ENCODE measurements at places on chromosomes 1 and 21.

GRCh38 chr1:8674912-8675311 lies 142.5 kb downstream of the RERE start:
- no peak for DNase-seq

DNA sequence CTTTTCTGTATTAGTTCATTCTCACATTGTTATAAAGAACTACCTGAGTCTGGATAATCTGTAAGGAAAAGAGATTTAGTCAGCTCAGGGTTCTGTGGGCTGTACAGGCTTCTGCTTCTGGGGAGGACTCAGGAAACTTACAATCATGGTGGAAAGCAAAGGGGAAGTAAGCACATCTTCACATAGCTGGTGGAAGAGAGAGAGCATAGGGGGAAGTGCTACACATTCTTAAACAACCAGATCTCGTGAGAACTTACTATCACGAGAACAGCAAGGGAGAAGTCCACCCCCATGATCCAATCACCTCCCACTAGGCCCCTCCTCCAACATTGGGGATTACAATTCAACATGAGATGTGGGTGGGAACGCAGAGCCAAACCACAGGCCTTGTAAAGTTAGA lies 37.9 kb upstream of the AHCTF1 start:
- DNase-seq, result no peak

DNA sequence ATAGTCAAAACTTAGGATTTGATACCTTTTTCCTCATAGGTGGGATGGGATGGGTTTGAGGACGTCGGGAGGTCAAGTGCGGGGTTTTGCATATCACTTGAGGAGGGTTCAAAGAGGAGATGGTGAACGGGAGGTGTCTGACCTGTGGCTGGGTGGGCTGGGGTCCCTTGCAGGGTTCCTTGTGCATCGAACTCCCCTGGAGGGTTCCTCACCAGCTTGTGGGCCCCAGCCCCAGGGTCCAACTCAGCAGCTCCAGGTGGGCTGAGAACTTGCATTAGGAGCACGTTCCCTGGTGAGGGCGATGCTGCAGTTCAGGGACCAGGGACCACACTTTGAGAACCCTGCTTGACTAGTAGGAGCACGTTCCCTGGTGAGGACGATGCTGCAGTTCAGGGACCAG lies 23.2 kb downstream of the TRPM2 start:
- no peak for DNase-seq

- DNase-seq, result no peak
Observed at GRCh38 chr1:117171900-117172511, 38.7 kb downstream of the VTCN1 start.

GRCh38 chr1:247487057-247487456 lies 29.2 kb upstream of the OR2B11 start:
- peak; percentile 19 for DNase-seq

GRCh38 chr1:33875862-33876261 lies 12.0 kb downstream of the HMGB4 start:
- DNase-seq, result no peak

GRCh38 chr1:49197081-49197480 lies 420.4 kb upstream of the BEND5 start:
- DNase-seq, result peak; percentile 60

- no peak for DNase-seq
Observed at GRCh38 chr1:209012443-209013196, 570.9 kb upstream of the CAMK1G start.

DNA sequence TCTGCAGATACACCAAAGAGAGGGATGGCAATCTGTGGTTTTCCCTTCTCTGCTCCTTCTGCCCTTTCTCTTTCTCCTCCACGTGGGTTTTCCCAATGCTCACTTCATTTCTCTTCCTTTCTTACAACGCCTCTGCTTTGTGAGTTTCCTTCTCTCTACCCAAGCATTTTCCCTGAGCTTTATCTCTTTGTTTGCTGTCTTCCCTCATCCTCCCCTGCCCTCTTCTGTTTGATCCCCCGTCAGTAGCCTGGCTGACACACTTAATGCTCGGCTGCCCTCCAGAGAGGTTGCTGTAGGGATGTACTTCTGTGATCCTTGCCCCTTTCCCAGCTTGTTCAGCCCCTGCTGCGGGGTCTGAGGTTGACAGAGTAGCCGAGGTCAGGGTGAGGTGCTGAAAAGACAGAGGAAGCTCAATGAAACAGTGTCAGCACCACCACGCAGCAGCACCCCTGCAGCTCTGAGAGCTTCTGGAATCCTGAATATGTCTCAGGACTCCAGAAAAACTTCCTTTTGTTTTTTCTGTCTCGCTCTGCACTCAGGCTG lies 6.0 kb downstream of the EDARADD start:
- no peak for DNase-seq

- no peak for DNase-seq
Observed at GRCh38 chr1:194353121-194353520, 1166.7 kb upstream of the B3GALT2 start.

GRCh38 chr1:214417545-214418210 lies 133.7 kb downstream of the PTPN14 start:
- DNase-seq, result peak; percentile 64

DNA sequence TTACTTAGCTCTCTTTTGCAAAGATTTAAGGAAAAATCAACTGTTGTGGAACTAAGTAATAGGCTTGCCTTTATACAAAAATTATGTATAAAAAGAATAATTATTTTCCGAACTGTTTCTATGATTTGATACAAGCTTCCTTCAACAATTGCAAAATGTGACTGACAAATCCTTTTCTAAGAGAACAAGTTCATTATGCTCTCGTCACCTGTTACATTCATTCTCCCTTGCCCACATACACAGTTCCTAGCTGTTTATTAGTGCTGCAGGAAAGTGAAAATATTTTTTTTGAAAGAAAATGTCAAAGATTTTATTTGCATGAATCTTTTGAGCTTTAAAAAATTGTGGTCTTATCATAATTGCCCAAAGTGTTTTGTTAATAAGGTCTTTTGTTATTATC lies 466.2 kb downstream of the USP25 start:
- no peak for DNase-seq

DNA sequence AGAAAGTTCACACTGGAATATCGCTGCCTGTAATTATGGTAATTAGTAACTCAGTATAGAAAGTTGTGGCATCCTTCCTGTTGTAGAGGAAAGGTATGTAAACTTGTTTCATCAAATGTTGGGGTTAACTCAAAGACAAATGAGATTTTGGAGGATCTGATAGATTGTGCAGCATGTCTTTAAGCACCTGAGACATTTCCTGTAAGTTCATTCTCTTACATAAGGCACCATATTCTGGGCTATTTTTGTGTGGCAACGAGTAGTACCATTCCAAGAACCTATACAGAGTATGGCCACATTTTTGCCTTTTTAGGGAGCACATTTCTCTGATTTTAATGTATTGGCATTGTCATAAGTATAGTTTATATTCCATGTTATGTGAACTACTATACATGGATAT lies 88.8 kb downstream of the CDC14A start:
- DNase-seq, result no peak

- no peak for DNase-seq
Observed at GRCh38 chr21:44657635-44658540, at the start of gene KRTAP12-3. Gene KRTAP12-3, plus strand, starts transcription at chr21:44657932. Its CDS starts 48 bp downstream, at chr21:44657980.

GRCh38 chr1:26164861-26165842 lies 3.6 kb downstream of the C1orf232 start:
- no peak for DNase-seq

DNA sequence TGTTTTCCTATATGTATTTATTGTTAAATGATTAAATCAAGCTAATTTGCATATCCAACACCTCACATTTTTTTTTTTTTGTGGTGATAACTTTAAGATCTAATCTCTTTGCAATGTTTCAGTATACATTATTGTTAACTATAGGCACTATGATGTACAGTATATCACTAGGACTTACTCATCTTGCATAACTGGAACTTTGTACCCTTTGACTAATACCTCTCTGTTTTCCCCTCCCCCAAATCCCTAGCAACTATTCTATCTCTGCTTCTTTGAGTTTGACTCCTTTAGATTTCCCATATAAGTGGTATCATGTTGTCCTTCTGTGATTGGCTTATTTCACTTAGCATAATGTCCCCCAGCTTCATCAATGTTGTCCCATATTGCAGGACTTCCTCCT lies 9.7 kb upstream of the C1orf53 start:
- no peak for DNase-seq

- no peak for DNase-seq
Observed at GRCh38 chr1:244858357-244858756, 6.0 kb downstream of the HNRNPU start.

DNA sequence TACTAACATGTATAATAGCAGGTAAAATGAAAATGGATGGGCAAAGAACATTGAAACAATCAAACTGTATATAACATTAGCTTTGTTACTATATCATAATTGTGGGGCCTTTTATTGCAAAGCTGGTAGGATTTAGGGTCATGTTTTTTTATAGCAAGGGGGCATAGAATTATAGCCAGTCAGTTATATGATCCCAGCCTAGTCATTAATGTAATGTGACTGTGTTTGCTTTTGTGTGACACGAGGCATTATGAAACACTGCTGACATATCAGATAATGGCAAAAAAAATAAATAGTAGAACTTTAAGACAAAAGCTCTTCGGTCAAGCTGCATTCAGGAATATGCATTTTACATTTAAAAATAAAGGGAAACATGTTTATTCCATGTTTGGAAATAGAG lies 81.3 kb upstream of the ZNF281 start:
- DNase-seq, result no peak

DNA sequence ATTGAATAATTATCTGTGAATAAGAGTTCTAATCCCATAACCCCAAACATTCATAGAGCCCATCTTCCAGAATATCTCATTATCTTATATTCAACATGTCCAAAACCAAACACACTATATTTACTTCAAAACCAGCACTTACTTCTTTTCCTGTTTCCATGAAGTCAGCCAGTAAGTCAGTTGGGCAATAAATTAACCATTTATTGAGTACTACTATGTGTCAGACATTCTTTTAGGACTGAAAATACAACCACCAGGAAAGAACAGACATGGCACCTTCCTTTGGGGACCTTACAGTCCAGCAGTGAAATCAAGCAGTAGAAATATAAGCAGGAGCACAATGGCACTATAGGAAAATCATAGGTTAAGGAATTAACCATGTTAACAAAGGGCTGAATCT lies 8.8 kb downstream of the AK5 start:
- DNase-seq, result no peak

DNA sequence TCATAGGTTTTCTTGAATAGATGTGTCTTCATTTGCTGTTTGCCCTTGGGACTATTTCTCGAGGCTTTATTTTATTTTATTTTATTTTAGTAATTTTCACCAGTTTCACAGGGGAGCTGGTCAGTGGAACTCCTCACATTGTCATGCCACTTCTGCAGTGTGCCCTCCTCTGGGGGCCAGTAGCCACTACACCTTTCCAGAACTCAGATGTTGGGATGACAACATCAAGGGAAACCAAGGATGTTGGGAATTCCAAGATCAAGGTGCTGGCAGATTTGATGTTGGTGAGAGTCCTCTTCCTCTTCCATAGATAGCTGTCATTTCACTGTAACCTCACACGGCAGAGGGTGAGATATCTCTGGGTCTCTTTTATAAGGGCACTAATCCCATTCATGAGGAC lies 35.5 kb downstream of the SLC26A9 start:
- DNase-seq, result peak; percentile 66

GRCh38 chr1:108199201-108199691 lies 897 bp downstream of the SLC25A24 start:
- DNase-seq, result peak; percentile 65

GRCh38 chr1:43153443-43153842 lies 18.6 kb downstream of the EBNA1BP2 start:
- no peak for DNase-seq

DNA sequence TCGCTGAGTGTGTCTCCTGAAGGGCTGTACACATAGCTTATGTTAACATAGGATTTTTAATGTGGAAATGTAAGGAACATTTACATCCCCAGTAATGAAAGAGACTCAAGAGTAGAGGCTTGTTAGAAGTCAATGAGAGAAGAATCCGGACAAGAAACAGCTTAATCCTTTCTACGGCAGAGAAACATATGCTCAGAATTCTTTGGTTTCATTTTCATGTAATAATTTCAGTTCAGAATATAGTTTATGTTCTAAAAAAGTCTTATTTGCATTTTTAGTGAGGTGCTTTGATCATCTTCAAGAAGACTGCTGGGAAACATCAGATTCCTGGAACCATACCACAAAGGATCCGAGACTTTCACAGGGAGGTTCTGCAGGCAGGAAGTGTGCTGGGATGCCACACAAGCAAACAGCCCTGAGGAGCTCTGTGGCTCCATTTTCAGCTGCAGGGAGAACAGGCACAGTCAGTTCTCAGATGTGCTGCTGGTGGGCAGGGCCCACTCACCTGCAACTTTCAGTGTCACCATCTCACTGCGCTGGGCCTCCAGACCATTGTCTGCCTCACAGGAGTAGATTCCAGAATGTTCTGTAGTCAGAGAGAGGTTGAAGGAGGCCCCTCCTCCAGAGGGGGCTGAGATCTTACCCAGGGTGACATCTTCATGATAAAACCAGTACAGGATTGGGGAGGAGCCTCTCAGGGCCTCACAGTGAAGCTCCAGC lies 28.4 kb downstream of the FCRL5 start:
- no peak for DNase-seq

GRCh38 chr1:53011175-53011574 lies 50.8 kb upstream of the PODN start:
- DNase-seq, result no peak

DNA sequence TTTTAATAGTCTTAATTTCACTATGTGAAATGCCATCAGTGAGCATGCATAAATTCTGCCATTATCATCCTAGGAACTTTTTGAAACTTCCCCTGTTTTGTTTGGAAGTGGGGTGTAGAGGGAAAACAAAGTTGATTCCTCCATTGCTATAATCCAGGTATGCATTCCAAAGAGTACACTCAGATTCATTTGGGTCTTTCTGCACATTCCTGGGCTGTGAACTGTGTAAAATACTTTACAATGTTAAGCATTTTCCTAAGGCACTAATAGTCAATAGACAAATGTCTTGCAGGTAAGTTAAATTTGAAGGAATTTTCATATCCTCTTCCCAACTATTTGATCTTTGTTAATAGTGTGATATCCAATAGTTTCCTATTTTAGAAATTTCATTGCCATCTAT lies 36.2 kb downstream of the SGIP1 start:
- no peak for DNase-seq

GRCh38 chr21:15192243-15192642 lies 127.4 kb upstream of the NRIP1 start:
- no peak for DNase-seq

- no peak for DNase-seq
Observed at GRCh38 chr1:248818505-248819374, 7.0 kb downstream of the SH3BP5L start.

GRCh38 chr1:162720996-162721395 lies 69.5 kb upstream of the HSD17B7 start:
- DNase-seq, result peak; percentile 44
